Sciatic nerve (tissue), 2 donors: ENCODE measurements at places on chromosomes 7 and 10. TPM values are rescaled to one million over a fixed set of nuclear protein-coding genes. Genes with fewer than 3 reads are reported as not detected.

The SLC13A1 gene
- total RNA-seq = not detected

The TMEM26 gene
- total RNA-seq = 0.53 TPM

The MRC1 gene
- 35.8 TPM for total RNA-seq

The FAM25C gene
- not detected for total RNA-seq

The TAS2R5 gene
- 6.2 TPM for total RNA-seq

The SIRT1 gene
- 35.8 TPM for total RNA-seq

The ARMS2 gene
- not detected for total RNA-seq
